ENCODE measurements at places on chromosomes 5 and 9.

GRCh38 chr5:149486726-149487635 is 64.3 kb downstream of the CSNK1A1 start:
- no peak for DNase-seq

- DNase-seq: peak; percentile 23
These were observed 1.1 kb downstream of the UGCG start for GRCh38 chr9:111897601-111898137.

DNA sequence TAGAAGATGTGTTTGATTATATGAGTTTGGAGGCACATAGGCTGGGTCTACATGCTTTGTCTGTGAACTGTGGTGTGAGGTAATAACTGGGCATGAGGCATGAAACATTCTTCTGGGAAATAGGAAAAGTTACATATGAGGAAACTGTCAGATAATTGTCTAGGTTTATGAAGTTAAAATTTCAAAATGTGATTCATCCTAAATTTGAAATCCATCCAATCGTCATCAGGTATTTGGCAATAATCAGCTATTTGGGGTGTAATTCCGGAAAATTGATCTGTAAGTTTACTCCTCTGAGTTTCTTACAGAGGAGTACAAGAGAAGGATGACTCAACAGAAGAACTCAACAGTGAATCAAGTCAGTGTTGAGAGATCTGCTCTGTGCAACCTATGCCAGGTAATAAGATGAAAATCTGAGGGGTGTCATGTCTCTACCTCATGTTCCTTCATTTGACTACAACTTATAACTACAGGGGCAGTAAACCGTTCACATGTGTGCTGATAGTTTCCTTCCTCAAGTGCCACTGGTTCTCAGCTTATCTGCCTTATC is 1171.6 kb upstream of the CDH18 start:
- DNase-seq: no peak

- no peak for DNase-seq
These were observed 177.5 kb downstream of the AOPEP start for GRCh38 chr9:94903961-94904421.

DNA sequence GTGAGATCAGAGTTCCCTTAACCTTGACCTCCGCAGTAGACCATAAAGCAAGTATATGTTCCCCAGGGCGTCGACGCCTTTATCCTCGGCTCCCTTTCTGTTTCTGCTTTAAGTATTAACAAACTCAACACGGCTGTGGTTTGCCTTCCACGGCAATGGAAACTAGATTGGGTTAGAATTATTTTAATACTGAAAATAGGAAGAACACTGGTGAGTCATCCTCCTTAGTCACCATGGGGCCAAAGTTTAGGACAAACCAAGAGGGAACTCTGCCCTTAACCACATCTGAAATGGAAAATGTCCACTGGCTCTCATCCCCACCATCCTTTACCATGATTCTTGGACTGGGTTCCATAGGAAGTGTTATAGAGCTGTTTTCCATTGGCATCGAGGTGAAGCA is 386.1 kb downstream of the ACTL7B start:
- no peak for DNase-seq

DNA sequence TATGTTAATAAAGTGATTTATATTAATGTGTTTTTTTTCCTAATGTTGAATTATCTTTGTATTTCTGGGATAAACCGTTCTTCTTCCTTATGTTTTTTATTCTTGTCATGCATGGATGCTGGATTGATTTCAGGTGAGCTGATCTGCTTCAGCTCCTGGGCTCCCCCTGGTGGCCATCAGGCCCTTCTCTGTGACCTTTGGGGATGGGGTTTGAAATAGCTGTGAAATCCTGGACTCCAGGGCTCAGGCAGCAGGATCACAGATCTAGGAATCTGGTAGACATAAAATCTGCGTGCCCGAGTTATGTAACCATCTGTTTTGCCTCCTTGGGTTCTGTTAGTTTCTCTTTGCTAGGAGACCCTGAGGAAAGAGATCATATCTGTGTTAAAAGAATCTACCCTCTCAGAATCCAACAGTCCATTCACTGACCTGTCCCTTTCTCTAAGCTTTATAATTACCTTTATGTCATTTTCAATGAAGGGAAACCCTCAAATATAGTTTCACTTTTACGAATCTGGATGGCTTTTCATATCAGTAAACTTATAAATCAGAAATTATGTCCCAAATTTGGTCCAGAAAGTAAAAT is 12.2 kb upstream of the OR13J1 start:
- no peak for DNase-seq

- DNase-seq: no peak
These were observed 2.7 kb downstream of the RUFY1 start for GRCh38 chr5:179553006-179553405.

DNA sequence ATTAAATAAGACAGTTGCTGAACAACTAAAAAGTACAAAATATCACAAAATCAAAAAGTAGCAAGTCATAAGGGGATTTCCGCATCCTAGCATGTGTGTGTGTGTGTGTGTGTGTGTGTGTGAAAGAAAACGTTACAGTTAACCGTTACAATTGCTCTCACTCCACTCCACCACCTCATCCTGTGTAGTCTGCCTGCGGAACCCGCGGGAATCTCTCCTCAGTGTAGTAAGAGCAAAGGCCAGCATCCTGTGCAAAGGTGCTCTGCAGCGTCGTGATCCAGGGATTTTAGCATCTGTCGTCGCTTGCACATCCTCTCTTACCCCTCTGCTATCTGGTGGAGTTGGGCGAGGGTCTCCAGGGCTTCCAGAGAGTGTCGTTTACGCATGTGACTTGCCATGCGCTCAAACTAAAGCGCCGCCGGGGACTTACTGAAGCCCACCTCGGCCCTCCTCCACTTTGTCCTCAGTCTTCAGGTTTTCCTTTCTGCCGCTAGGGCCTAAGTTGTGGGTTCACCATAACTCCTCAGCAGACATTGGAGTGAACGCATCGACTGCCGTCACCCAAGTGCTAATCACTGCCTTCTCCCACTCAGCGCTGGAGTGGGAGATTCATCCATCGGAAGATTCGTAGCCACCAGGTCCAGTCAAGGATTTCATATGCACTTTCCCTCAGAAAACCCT is 3.9 kb downstream of the CDKN2B start:
- no peak for DNase-seq

DNA sequence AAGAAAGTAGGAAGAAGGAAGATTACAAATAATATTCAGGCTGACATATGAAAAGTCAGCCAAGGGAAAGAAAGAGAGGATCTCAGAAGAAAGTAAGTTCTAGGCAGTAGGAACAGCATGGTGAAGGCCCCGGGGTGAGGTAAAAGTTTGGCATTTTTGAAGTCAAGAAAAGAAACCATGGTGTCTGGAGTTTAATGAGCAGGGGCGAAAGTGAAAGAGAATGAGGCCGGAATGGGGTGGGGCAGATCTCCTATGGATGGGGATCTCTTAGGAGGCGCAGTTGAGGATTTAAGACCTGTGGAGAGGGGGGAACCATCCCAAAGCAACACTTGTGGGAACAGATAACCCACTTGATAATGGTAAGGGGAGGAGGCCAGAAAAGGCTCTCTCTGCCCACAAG is 42.3 kb upstream of the SMAD5 start:
- no peak for DNase-seq

DNA sequence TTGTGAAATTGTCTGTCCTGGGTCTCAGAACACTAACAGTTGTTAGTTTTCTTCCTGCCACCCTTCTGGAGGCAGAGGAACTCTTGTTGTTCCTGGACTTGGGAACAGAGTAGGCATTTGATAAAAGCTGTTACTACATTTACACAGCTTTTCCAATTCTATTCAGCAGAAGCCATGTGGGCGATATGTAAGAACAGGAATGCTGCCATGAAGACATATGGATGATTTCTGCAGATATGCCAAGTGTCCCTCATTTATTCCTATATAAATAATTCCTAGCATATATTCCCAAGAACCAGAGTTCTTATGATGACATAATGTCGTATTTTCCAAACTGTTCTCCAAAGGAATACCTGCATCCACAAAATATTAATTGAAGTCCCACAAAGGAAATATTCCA is 135.9 kb upstream of the DAB2 start:
- no peak for DNase-seq

- DNase-seq: no peak
These were observed 19.9 kb downstream of the PRRX2 start for GRCh38 chr9:129685220-129685932.

DNA sequence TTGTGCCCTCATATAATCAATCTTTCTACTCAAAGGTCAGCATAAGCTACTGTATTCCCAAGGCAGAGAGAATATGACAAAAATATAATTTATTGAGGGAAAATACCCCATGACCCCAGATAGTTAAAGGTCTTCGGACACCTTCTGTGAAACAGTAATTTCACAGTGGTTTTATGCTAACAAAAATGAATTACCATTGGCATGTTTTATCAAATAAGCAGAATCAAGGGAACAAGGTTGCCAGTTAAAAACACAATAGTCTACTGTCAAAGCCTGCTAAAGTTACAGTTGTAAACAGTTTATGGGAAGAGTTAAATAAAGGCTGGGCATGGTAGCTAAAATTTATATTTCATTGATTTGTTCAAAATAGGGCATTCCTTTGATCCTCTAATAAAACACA is 154.3 kb downstream of the GIN1 start:
- no peak for DNase-seq

DNA sequence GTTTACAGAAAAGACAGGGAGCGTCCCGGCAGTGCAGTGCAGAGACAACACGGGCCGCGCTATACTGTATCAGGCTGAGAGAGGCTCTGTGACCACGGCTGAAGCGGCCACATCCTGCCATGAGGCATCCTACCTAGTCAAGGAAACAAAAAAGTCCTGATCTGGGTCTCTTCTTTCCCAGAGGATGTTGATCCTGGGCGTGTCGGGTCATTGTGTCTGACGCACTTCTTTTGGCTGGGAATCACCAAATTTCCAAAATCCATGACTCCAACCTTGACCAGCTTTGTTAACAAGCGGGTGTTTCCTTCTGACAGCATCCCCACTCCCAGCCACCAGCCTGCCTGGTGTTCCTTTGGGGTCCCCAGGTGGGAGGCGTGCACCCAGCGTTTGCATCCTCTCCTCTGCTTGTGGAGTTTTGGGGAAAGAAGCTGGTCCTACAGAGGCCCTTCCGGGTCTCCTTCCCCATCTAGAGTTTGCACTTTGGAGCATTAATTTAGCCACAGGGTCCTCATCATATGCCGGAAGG is 91.4 kb upstream of the RAI14 start:
- no peak for DNase-seq

DNA sequence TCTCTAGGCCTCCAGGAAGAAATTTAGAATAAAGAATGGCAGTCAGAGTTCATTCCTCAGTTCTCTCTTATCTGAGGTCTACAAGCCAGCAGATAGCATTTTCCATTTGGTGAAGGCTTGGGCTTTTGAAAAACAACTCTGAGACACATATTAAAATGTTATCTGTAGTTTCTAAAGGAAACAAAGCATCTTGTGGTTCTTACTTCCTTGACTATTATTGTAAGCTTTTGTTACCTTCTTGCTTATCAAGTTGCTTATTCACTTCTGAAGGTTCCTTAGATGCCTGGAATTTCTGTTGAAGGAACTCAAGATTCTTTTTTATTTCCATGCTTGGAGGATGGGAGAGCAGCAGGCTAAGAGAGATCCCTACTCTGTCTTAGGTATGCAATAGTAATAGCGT is 79.2 kb upstream of the MRPS30 start:
- DNase-seq: no peak

- no peak for DNase-seq
These were observed 307.5 kb upstream of the CLINT1 start for GRCh38 chr5:158166424-158166823.

GRCh38 chr9:107147134-107147533 is 135.9 kb upstream of the RAD23B start:
- DNase-seq: no peak

GRCh38 chr9:16615451-16615850 is 255.0 kb downstream of the BNC2 start:
- no peak for DNase-seq

GRCh38 chr9:85431339-85432102 is 310.2 kb downstream of the AGTPBP1 start:
- DNase-seq: no peak

- DNase-seq: no peak
These were observed 53.5 kb downstream of the NIPSNAP3B start for GRCh38 chr9:104817437-104817836.

DNA sequence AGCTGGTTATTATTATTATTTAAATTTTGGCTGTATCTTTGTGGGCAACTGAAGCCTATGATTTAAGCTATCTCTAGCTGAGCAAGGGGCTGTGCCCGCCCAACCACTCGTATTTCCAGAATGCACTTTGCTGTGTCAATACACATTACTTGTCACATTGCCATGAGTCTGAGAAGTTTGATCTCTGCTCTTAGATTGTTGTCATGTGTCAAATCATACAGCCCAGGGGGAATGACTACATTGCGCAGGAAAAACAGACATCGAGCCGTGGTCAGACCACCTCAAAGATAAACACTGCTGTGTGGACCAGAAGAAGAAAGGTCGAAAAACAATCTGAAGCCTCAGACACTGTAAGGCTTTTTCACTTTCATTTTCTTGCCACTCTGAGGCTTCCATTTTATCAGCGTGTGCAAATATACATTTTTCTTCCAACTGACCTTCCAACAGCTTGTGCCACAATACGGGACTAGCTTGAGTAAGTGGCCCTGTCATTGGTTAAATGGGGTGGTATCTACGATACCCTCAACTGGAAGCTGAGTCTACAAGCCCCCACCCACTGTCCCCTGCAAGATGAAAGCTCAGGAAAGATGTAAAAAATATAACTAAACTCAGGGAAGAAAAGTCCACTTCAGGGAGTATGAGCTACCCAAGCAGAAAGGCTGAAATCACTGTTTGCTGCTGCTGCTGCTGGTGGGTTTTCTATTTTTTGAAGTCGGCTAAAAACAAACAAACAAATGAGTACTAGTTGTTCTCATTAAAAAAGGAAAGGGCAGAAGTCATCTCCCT is 603.0 kb downstream of the BNC2 start:
- DNase-seq: no peak

GRCh38 chr9:36892279-36892678 is 141.8 kb downstream of the PAX5 start:
- no peak for DNase-seq

DNA sequence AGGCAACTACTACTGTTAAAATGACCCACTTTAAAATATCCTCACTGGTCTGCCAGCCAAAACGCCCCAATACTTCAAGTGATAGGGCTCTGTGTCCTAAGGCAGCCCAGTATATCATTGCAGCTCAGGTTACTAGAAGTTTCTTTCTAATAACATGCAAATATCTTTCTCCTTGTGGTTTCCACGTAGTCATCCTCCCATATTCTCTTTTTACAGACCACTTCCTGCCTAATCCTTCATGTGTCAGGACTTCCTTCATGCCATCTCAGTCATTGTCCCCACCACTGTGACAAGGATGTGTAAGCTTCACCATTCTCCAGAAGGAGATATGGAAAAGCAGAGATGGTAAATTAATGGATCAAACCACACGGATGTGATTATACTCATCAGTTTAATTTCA is 813.7 kb downstream of the MAT2B start:
- DNase-seq: no peak

- DNase-seq: no peak
These were observed 5.1 kb upstream of the PCDH1 start for GRCh38 chr5:141883184-141883891.

GRCh38 chr5:3345195-3345594 is 250.4 kb upstream of the IRX1 start:
- no peak for DNase-seq

DNA sequence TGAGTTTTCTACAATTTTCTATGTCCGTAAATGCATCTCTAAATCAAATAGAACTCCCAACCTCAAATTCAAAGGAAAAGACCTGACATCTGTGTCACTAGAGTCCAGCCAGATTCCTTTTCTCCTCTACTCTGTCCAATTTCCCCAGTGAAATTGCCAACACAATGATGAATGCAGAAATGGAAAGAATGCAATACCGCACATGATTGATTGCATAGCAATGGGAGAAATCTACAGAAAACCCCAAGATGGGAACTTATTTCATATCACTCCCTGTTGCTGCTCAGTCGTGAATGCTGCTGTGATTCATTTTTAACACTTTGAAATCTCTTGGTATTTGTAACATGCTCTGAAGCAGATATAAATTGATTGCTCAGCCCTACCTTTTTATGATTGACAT is 355.1 kb upstream of the TUSC1 start:
- DNase-seq: no peak
